ENCODE measurements at places on chromosomes 16 and 17. TPM values are rescaled to one million over a fixed set of nuclear protein-coding genes. Genes with fewer than 3 reads are reported as not detected.
A peak's percentile ranks its signal among the peaks of the same experiment; 100 is the strongest.

ARHGAP44 gene
- total RNA-seq = 22.2 TPM

HNF1B gene
- total RNA-seq = 0.13 TPM

TLCD2 gene
- 1.4 TPM for total RNA-seq

KRTAP16-1 gene
- total RNA-seq = not detected

CACNG4 gene
- 5.9 TPM for total RNA-seq

C16orf92 gene
- not detected for total RNA-seq

RAB11FIP4 gene
- 53.2 TPM for total RNA-seq

AANAT gene
- total RNA-seq = not detected

OTOP3 gene
- not detected for total RNA-seq

DNA sequence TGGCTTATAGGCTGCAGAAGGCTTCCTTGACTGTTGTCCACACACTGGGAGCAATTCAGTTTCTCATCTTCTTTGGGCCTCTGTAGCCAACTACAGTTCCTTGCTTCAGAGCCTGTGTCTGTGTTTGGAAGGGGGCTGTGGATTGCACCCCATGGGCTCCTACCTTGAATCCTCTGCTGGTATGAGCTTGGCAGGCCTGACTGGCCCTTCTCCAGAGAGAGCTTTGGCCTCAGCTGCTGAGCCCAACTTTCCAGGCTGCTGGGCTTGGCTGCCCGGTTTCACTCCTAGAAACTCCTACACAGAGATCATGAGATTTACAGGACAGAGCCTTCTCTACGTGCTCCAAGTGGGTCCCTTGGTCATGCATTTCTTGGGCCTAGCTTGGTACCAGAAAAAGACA lies 354.4 kb downstream of the SNX29 start:
- no peak overlapping the region for H3K4me3 ChIP-seq
- DNase-seq = no peak
- H3K36me3 ChIP-seq = no peaks in the 10 kb centered on the region
- no peak overlapping the region for H3K27ac ChIP-seq

DNA sequence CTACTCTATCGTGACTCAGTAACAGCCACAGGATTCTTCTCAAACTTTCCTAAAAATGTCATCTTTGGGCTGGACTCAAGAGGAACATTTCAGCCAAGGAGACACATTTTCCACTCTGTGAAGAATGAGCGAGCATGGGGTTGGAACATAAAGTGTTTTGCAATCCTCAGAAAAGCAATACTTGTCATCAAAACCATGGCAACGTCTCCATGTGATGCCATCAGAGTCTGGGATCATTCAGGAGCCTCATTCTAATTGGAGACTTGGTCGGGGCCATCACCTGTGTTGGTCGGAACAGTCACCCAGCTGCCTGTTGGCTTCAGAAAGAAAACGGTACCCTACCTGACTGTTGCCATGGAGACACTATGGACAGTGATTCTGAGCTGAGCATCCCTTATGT lies 25.5 kb downstream of the MYOCD start:
- H3K36me3 ChIP-seq = no peaks in the 10 kb centered on the region
- no peaks in the 10 kb centered on the region for H3K4me1 ChIP-seq
- no peak for DNase-seq
- no peak overlapping the region for H3K27ac ChIP-seq
- H3K27me3 ChIP-seq = no peaks in the 10 kb centered on the region

DNA sequence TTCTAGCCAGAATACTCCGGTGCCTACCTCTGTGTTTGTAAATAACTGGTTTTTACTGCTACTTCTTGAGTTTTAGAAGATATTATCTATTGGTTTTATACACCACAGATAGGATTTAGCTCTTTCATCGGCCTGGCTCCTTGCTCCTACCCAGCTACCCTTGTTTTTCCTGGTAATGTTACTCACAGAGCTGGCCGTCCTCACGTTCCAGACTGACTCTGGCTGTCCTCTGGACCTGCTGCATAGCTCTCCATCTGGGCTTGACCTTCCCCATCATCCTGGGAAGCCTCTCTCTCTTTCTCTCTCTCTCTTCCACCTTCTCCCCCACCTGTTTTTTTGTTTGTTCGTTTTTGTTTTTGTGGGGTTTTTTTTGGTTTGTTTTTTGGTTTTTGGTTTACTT lies 51.5 kb downstream of the MPRIP start:
- H3K36me3 ChIP-seq = no peaks in the 10 kb centered on the region
- H3K27ac ChIP-seq = no peak overlapping the region
- peaks cover 9% of the 10 kb centered on the region for H3K4me1 ChIP-seq

- H3K27ac ChIP-seq = no peak overlapping the region
- H3K4me3 ChIP-seq = no peak overlapping the region
- no peaks in the 10 kb centered on the region for H3K27me3 ChIP-seq
- H3K36me3 ChIP-seq = no peaks in the 10 kb centered on the region
- H3K4me1 ChIP-seq = no peaks in the 10 kb centered on the region
- no peak for DNase-seq
Observed at GRCh38 chr16:78196502-78196901, 97.0 kb downstream of the WWOX start.

- DNase-seq = no peak
- no peaks in the 10 kb centered on the region for H3K36me3 ChIP-seq
- peaks cover 65% of the 10 kb centered on the region for H3K27me3 ChIP-seq
- no peak overlapping the region for H3K27ac ChIP-seq
- peaks cover 11% of the 10 kb centered on the region for H3K4me1 ChIP-seq
Observed at GRCh38 chr17:49987681-49988441, 7.2 kb downstream of the DLX3 start.

- DNase-seq = no peak
- H3K36me3 ChIP-seq = no peaks in the 10 kb centered on the region
- H3K27ac ChIP-seq = 0 out of 2 replicates have a peak overlapping the region, but pooled peaks have one; percentile 3
- no peaks in the 10 kb centered on the region for H3K4me1 ChIP-seq
- H3K4me3 ChIP-seq = no peak overlapping the region
Observed at GRCh38 chr17:57577751-57578607, 167.1 kb downstream of the CCDC182 start.

GRCh38 chr17:69954241-69954925 lies 120.6 kb upstream of the KCNJ16 start:
- no peaks in the 10 kb centered on the region for H3K4me1 ChIP-seq
- no peaks in the 10 kb centered on the region for H3K27me3 ChIP-seq
- no peak overlapping the region for H3K4me3 ChIP-seq
- no peak for DNase-seq
- H3K36me3 ChIP-seq = no peaks in the 10 kb centered on the region

GRCh38 chr17:78883089-78883532 lies 19.9 kb downstream of the CEP295NL start:
- no peaks in the 10 kb centered on the region for H3K27me3 ChIP-seq
- no peak for DNase-seq
- H3K36me3 ChIP-seq = no peaks in the 10 kb centered on the region
- no peak overlapping the region for H3K27ac ChIP-seq

GRCh38 chr17:35350493-35350892 lies 22.9 kb downstream of the SLFN11 start:
- no peak overlapping the region for H3K4me3 ChIP-seq
- no peak for DNase-seq
- H3K27ac ChIP-seq = no peak overlapping the region
- no peaks in the 10 kb centered on the region for H3K36me3 ChIP-seq
- H3K27me3 ChIP-seq = peaks cover 17% of the 10 kb centered on the region

DNA sequence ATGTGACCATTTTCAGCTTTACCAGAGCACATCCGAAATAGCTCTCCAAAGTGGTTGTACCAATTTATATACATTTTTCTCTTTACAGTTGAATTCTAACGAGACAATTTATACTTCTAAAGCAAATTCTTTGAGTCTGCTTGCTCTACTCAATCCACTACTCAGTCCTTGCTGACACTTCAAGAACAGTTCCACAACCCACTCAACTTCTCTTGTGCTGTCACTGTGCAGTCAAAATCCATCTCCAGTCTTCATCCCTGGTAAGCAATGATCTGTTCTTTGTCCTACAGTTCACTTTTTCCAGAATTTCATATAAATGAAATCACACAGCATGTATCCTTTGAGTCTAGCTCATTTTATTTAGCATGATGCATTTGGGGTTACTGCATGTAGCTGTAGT lies 30.6 kb downstream of the NETO2 start:
- H3K36me3 ChIP-seq = no peaks in the 10 kb centered on the region
- no peak overlapping the region for H3K4me3 ChIP-seq
- no peak overlapping the region for H3K27ac ChIP-seq
- DNase-seq = no peak
- no peaks in the 10 kb centered on the region for H3K27me3 ChIP-seq
- H3K4me1 ChIP-seq = no peaks in the 10 kb centered on the region

GRCh38 chr16:74449470-74449869 lies 28.2 kb upstream of the CLEC18B start:
- H3K27me3 ChIP-seq = no peaks in the 10 kb centered on the region
- no peak overlapping the region for H3K4me3 ChIP-seq
- H3K27ac ChIP-seq = no peak overlapping the region
- no peaks in the 10 kb centered on the region for H3K4me1 ChIP-seq
- peaks cover 29% of the 10 kb centered on the region for H3K36me3 ChIP-seq
- DNase-seq = no peak

- H3K36me3 ChIP-seq = peaks cover 28% of the 10 kb centered on the region
- DNase-seq = no peak
- H3K4me1 ChIP-seq = peaks cover 35% of the 10 kb centered on the region
- H3K4me3 ChIP-seq = no peak overlapping the region
- H3K27ac ChIP-seq = no peak overlapping the region
Observed at GRCh38 chr17:17822189-17822588, 14.6 kb downstream of the SREBF1 start.

DNA sequence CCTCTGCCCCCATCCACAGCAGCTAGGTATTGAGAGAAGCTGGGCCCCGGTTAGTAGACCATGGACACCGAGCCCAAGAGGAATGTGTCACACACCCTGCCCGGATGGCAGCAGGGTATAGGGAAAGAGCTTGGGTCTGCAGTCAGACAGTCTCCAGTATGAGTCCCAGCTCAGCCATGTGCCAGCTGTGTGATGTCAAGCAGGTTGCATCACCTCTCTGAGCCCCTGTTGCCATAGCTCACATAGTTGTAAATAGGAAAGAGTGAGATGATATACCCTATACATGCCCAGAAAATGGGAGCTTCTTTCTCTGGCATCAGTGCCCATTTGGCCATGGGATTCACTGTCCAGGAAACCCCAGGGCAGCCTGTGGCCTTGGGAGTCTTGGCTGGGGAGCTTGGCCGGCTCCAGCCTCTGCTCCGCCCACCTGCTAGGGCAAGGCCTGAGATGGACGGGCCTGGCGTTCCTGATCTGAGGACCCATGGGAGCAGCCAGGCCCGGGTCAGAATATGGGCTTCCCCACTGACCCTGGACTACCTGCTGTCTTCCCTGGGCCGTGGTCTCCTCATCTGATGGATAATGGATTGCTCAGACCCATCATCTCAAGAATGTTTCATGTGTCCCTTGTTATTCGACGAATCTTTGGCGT lies 13.2 kb downstream of the CD300LG start:
- no peaks in the 10 kb centered on the region for H3K27me3 ChIP-seq
- peaks cover 2% of the 10 kb centered on the region for H3K4me1 ChIP-seq
- H3K4me3 ChIP-seq = no peak overlapping the region
- no peak for DNase-seq
- no peak overlapping the region for H3K27ac ChIP-seq

DNA sequence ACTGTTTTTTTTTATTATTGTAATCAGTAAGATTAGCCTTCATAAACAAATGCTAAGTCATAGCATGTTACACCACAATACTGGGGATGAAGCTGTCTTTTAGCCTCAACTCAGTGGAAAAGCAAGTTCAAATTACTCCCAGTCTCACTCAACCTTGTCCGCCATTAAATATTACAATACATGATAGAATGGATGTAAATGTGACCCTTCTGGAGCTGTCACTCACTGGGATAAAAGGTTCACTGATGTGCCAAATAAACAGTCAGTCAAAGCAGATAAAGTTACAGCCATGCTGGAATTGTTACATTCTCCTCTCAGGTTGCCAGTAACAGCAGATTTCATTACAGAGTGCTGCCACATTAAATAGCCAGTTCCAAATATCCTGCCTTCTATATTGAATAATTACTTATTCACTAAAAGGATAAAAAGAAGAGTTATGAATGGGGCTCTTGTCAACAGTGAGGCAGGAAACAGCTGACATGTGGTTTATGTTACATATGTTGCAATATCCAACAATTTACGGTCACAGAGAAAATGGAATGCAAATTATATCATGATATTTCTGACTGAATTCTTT lies 53.4 kb downstream of the BRIP1 start:
- no peak overlapping the region for H3K4me3 ChIP-seq
- no peaks in the 10 kb centered on the region for H3K4me1 ChIP-seq
- H3K27me3 ChIP-seq = no peaks in the 10 kb centered on the region
- H3K27ac ChIP-seq = no peak overlapping the region
- H3K36me3 ChIP-seq = no peaks in the 10 kb centered on the region

DNA sequence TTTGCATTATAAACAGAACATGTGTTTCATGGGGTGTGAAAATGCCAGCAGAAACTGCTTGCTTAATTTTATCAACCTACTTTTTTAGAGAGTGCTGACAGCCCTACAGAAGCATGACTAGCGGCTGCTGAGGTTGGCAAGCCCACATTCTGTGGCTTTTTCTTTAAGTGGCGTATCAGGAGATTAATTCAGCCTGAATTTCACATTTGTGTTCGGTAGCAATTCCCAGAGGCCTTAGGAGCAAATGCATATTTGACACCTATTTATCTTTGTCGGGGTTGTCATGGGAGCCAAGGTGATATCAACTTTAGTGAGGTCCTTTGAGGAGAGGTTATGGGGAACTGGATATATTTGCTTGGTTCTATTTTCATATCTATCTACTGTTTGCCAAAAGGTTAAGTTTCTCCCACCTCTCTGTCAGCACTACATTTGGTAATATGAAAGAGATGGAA lies 140.9 kb downstream of the KCNJ2 start:
- no peaks in the 10 kb centered on the region for H3K27me3 ChIP-seq
- H3K4me1 ChIP-seq = no peaks in the 10 kb centered on the region
- H3K27ac ChIP-seq = no peak overlapping the region
- H3K4me3 ChIP-seq = no peak overlapping the region
- no peaks in the 10 kb centered on the region for H3K36me3 ChIP-seq

DNA sequence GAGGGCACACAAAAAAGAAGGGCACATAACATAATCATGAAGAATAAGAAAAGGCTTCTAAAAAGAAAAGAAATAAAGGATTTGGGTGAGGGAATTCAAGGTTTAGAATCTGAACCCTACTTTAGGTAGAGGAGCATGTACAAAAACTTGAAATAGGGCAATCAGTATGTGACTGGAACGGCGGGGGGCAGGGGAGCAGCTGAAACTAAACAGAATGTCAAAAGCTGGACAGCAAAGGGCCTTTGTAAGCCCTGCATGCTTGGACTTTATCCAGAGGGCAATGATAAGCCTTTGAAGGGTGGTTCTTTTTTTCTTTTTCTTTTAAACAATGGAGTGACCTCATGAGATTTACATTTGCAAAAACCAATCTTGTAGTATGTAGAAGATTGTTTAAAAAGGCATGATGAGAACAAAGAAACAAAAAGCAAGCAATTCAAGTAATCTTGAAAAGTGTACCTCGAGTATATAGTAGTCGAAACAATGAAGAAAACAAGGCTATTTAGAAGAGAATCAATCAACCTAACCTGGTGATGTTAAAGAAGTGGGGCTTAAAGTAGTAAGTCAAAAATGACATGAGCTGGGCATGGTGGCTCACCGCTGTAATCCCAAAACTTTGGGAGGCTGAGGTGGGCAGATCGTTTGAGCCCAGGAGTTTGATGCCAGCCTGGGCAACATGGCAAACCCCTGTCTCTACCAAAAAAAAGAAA lies 46.7 kb upstream of the ANKFY1 start:
- H3K4me3 ChIP-seq = no peak overlapping the region
- no peaks in the 10 kb centered on the region for H3K27me3 ChIP-seq
- H3K36me3 ChIP-seq = peaks cover 6% of the 10 kb centered on the region
- H3K4me1 ChIP-seq = peaks cover 20% of the 10 kb centered on the region
- DNase-seq = no peak

GRCh38 chr17:48645639-48646182 lies 19.6 kb upstream of the HOXB9 start:
- no peak overlapping the region for H3K4me3 ChIP-seq
- DNase-seq = no peak
- no peaks in the 10 kb centered on the region for H3K36me3 ChIP-seq
- H3K4me1 ChIP-seq = peaks cover 10% of the 10 kb centered on the region
- peaks cover 85% of the 10 kb centered on the region for H3K27me3 ChIP-seq
- no peak overlapping the region for H3K27ac ChIP-seq

Measured in H1 (cell line).